Metanephros (tissue), 2 donors: ENCODE measurements at places on chromosomes 3 and 15. TPM values are rescaled to one million over a fixed set of nuclear protein-coding genes. Genes with fewer than 3 reads are reported as not detected.

Gene NMNAT3
- 19.6 TPM for total RNA-seq

Gene FOXB1
- not detected for total RNA-seq

Gene C2CD4A
- total RNA-seq, result 0.35 TPM

Gene UPK1B
- total RNA-seq, result 8.8 TPM

Gene PTX3
- 5.1 TPM for total RNA-seq

Gene SHC4
- 2.0 TPM for total RNA-seq

Gene CHRD
- 32.6 TPM for total RNA-seq

Gene CLEC3B
- total RNA-seq, result 64.5 TPM

Gene DGKG
- total RNA-seq, result 2.3 TPM

Gene PLA2G4D
- not detected for total RNA-seq

Gene NCBP2
- total RNA-seq, result 37.2 TPM

Gene DLL4
- total RNA-seq, result 28.3 TPM

Gene CFAP100
- total RNA-seq, result 0.93 TPM

Gene CLDN16
- 73.5 TPM for total RNA-seq

Gene GOLGA8H
- 0.88 TPM for total RNA-seq

Gene DCLK3
- 0.47 TPM for total RNA-seq

Gene IL17RE
- 4.0 TPM for total RNA-seq

Gene SEMA6D
- 40.2 TPM for total RNA-seq

Gene CNTN4
- total RNA-seq, result 34.7 TPM

Gene VILL
- total RNA-seq, result 17.9 TPM
